Stromal cell of bone marrow (primary cell): ENCODE measurements at places on chromosomes 7 and 10.

- no peak for DNase-seq
Observed at GRCh38 chr7:32126843-32127242, 56.6 kb upstream of the PDE1C start.

- no peak for DNase-seq
Observed at GRCh38 chr7:129616530-129616929, 5.0 kb downstream of the NRF1 start.

DNA sequence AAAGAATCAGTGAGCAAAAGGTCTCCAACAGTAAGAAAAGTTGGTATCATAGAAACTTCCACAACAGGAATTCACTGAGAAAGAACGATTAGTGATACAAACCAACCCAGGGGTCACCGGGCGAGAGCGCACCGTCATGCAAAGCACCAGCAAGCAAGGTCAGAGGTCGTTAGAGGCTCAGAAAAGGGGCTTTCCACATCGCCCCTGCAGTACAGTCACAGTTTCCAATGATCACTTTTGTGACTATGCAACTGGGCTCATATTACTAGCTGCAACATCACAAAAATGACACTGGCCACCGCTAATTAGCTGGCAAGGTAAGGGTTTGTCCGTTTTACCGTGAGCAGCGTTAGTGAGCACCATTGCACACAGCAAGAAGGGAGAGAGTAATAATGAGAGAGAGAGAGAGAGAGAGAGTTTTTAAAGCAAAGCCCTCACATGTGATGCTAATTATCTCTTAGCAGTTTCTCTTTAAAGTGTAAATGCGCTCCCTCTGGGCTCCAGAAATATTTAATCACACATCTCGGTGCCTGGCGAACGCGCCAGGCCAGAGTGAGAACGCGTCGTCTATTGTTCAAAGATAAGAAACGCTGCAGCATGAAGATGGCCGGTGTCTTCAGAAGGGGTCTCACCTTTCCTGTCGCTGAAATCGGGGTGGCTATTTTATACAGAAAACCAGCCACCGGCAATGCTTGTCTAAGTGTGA, 237.5 kb downstream of the DNAJB6 start:
- DNase-seq, result no peak

DNA sequence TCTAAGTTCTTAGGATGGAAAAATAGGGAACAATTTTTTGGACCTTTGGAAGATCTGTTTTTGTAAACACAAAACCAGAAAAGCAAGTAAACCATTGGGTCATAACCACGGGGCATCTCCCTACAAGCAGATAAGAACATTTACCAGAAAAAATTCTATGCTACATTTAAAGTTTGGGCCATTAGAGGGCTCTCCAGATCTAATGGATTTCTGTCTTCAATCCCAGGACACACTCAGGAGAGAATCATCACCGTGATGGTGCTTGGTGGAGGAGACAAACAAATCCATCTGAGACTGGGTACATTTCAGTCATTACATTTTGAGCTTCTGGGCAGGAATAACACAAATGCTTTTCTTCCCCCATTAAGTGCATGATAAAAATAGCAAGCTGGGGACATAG, 178.4 kb upstream of the TARP start:
- peak; percentile 36 for DNase-seq

GRCh38 chr10:100518761-100519241, 860 bp downstream of the SEC31B start:
- peak; percentile 44 for DNase-seq

GRCh38 chr10:65566906-65567305, 1358.9 kb upstream of the LRRTM3 start:
- DNase-seq, result no peak

DNA sequence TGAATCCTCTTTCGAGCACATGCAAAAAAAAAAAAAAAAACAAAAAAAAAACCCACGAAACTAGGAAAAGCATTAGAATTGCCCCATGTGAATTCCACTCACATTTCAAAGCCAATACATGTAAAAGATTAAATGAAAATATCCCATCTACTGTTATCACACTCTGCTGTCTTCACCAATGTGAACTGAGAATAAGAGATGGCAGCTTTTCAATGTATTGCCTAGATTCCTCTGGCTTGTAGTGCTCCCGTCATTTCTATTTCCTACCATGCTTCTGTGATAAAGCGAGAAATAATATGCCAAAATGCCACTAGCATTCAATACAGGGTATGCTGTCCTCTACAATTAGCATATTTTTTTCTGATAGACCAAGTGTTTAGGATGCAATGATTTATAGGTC, 517.0 kb downstream of the NRG3 start:
- no peak for DNase-seq
